ENCODE measurements at places on chromosomes 4 and X. TPM values are rescaled to one million over a fixed set of nuclear protein-coding genes. Genes with fewer than 3 reads are reported as not detected.

DNA sequence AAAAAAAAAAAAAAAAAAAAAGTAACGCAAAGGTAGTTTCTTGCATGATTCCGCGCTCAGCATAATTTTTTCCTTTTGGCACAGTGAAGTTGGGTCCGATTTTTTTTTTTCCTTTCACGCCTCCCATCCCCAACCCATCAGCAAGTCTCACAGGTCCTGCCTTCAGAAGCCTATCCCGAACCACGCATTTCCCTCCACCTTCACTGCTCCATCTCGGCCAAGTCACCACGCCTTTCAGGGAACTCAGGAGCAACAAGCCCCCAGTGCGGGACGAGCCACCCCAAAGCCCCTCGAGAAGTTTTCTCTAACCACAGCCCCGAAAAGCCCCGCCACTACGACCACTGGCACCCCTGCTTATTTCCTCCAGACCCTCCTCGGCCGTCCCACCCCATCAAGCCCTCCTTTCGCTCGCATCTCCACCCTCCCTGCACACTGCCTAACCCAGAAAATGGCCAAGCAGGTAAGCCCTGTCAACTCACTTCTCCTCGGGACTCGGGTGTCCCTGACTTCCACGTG lies 1.0 kb downstream of the SLBP start:
- no peak for DNase-seq

DNA sequence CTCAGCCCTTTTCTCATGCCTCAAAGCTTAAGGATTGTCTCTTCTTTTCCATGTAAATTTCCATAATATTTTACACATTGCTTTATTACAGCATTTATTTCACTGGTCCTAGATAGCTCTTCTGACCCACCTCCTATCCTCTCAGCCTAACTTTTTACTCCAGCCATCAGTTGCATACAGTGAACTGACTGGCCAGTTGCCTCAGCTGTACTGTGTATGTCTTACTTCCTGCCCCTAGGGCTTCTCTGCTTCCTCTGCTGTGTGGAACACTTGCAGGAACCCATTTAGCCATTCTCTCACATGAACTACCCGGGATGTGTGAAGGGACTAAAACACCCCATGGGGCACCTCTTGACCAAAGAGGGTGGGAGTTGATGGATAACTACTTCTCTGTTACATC lies 18.0 kb downstream of the C4orf33 start:
- DNase-seq = no peak

MAGEA12 gene
- total RNA-seq = not detected

DNA sequence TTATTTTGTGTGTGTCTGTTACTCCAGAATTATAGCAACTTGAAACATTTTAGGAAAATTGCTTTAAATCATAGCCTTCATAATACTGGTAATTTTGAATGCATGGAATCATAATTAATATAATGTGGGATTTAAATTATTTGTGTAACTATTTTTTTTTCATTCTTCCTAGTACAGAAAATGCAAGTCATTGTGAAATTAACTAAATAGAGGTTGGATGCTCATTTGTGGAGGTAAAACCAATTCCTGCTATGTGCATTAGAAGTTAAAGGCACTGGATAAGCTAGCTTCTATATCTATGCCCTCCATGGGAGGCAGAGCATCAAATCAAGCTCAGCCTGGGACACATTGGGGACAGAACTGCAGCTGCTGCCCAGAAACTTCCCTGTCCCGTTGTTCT lies 1048.5 kb upstream of the PABPC4L start:
- no peak for DNase-seq

PABPC1L2B gene
- not detected for total RNA-seq

DNA sequence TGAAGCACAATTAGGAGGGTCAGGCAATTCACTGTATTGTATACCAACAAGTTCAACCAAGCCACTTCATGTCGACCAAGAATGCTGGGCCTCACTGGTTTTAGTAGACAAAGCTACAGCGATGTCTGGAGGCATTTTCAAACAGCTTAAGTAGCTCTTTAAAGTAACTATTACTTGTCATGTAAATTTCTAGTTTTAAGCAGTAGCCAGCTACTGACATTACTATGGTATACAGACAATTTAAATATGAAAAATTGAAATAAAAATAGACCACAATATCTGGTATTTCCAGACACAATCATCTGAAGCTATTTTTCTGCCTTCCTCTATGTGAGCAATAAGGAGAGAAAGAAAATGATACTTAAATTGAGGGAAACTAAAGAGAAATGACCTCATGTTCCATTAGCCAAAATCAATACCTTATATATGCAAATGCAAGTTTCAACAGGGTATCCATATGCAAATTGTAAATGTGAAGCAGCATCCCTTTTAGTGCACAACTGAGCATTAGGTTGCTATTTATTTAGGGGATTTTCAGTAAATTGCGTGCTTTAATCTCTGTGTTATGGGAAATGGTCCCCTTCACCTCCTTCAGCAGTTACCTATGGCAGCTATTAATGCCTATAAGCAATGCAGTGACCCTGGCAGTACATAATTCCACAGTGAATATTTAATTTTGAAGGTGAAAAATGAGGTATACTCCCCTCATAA lies 119.5 kb downstream of the GPC3 start:
- no peak for DNase-seq

PLAC8 gene
- 62.3 TPM for total RNA-seq

DNA sequence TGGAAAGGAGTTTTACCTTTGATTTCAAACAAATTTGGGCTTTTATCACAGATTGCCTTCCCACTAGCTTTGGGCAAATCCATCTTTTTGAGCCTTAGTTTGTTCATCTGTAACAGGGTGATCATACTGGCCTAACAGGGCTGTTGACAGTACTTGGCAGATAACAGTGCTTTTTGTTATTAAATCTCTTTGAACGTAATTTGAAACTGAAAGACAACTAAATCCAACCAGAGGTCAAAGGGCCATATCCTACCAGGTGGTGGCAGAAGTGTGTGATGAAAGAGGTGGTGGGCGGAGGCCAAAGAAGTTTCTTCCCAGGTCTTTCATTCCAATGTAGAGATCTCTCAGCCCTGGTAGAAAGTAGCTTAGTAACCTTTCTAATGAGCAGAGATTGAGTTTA lies 35.2 kb upstream of the TADA2B start:
- no peak for DNase-seq

UTP3 gene
- 20.0 TPM for total RNA-seq

GPR119 gene
- not detected for total RNA-seq

UGT2B15 gene
- not detected for total RNA-seq

DNA sequence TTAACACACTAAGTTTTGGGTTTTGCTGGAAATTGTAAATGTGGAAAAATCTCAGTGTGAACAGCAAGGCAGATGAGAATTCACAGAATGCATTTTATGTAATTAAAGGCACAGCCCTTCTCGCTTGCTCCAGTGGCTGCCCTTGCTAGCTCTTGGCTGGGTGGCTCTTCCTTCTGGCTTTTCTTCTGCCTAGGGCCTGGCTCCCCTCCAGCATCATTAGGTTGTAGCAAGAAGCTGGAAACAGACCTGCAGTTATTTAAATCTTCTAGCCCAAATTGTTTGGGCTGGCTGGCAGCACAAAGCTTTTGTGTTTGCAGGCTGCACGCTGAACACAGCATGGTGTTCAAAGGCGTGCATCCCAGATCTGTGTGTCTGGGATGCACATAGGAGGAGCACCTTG lies 56.5 kb downstream of the LIMCH1 start:
- no peak for DNase-seq

DNA sequence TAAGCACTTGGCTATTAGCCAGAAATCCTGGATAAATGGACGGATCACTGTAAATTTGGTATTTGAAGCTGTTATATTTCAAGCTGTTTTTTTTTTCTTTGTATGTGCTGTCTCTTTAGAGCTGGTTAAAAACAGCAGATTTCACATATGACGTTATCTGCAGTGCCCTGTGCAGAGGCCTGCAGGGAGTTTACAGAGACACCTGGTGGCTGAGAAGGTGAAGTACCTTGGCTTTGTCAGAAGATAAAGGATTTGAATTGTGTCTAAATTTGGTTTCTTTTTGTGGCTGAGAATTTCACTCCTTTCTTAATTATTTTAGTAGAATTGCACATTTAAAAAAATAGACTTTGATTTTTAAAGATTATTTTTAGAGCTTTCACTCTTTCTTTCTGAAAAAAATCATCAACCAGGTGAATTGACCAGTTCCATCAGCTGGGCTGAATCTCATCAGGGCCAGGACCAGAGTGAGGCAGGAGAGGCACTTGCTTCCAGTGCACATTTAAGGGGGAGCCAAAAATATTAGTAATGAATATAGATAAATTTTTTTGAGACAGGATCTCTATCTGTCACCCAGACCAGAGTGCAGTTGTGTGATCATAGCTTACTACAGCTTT lies 9.6 kb upstream of the CHRNA9 start:
- peak; percentile 82 for DNase-seq

DNA sequence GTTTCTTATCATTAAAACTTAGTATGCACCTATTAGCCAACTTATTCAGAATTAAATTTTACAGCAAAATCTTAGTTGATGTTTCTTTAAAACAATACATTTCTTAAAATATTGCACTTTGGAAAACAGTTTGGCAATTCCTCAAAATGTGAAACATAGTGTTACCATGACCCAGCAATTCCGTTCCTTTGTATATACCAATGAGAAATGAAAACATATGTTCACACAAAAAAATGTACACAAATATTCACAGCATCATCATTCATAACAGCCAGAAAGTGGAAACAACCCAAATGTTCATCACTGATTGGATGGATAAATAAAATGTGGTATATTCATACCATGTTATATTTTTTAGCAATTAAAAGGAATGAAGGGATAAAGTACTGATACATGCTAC lies 50.2 kb downstream of the WDR44 start:
- DNase-seq = no peak

DNA sequence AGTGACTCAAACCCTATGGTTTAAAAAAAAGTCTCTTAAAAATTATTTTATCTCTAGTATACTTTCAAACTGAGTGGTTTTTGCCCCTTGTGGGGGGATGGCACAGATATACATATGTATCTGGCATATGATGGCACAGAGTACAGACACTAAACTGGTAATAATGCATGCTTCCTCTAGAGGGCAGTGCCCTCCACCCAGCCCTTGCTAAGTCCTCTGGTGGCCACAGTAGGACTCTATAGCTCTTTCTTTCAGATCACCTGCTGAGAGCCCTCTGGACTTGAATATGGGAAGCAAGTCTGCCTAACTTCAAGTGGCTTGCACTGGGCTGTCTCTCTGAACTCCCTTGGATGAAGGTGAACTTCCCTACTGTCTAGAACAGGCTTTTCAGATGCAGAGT lies 66.3 kb downstream of the TSPAN7 start:
- DNase-seq = peak; percentile 22

TMPRSS11F gene
- not detected for total RNA-seq

- no peak for DNase-seq
Measured at GRCh38 chr4:110533940-110534339, 58.0 kb downstream of the ENPEP start.

- DNase-seq = no peak
Measured at GRCh38 chrX:154742613-154743012, 8.3 kb downstream of the GAB3 start.

CLGN gene
- 0.10 TPM for total RNA-seq

CXCL6 gene
- not detected for total RNA-seq

SMIM10L2A gene
- total RNA-seq = 0.40 TPM

- DNase-seq = no peak
Measured at GRCh38 chr4:93018806-93019205, 715.0 kb downstream of the GRID2 start.

DNA sequence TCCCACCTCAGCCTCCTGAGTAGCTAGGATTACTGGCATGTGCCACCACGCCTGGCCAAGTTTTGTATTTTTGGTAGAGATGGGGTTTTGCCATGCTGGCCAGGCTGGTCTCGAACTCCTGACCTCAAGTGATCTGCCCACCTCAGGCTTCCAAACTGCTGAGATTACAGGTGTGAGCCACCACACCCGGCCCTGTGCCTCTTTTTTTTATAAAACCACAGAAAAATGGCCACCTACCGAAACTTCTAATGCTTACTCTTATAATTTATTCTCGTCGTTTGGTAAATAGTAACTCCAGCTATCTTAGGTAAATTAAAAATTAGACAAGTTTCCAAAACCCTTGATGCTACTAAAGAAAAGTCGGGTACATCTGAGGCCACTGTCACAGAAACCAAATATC lies 54.4 kb downstream of the IRF2 start:
- no peak for DNase-seq

- no peak for DNase-seq
Measured at GRCh38 chr4:8880851-8881250, 9.2 kb upstream of the HMX1 start.

DNA sequence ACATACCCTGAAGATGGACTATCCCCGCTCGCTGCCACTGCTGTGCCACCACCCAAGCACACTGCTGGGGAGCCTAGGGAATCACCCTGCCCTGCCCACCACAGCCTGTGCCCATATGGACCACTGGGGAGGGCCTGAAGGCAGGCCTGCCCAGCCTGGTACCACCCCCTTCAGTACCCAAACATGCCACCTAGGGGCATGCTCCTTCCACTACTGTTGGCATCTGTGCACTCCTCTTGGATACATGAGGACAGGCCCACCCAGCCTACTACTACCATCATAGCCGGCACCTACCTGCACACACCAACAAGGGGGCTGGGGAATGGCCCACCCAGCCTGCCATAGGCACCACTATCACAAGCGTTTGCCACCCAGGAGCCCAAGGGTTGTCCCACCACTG lies 30.1 kb upstream of the PRDX4 start:
- DNase-seq = peak; percentile 5

GRCh38 chr4:41514766-41515481 lies 23.0 kb upstream of the LIMCH1 start:
- DNase-seq = no peak

RNF128 gene
- not detected for total RNA-seq

GRCh38 chr4:78599931-78600375 lies 48.4 kb downstream of the ANXA3 start:
- no peak for DNase-seq

DNA sequence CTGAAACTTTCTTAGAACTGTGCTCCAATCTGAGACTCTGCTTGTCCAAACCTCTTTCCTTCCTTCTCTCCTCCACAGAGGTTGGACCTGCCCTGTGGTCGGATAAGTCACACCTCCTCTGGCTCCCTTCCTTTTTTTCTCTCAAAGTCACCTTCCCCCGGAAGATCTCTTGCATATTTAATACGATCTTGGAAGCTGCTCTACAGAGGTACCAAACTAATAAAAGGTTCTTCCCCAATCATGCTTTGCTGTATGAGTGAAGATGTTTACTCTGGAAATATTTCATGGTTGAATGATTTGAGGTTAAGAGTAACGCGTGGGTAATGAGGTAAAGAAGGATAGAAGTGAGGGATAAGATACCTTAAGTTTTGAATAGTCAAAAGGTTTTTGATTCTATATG lies 166.0 kb downstream of the ATG4A start:
- DNase-seq = no peak

GRCh38 chr4:185255868-185256267 lies 46.5 kb downstream of the SNX25 start:
- no peak for DNase-seq

DNA sequence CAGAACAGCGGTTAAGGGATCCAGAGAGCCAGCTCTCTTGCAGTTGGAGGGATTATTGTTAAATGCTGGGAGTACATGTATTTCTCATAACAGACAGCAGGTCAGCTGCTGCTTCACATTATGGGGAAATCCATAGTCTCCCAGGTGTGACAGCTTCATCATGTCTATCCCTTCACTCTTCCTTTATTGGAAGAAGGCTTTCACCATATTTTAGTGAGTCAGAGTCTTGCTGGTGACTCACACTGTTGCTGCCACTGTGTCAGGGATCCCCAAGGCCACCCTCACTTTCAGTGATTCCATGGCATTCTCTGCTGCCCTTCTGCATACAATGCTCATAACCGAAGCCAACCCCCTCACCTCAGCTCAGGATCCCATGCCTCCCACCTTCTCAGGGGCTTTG lies 32.9 kb upstream of the PAGE5 start:
- peak; percentile 6 for DNase-seq

SCRG1 gene
- total RNA-seq = not detected

CXorf49 gene
- total RNA-seq = not detected

All from activated naive CD4-positive, alpha-beta T cell treated with anti-CD3 and anti-CD28 coated beads for 36 hours (primary cell).